ENCODE measurements at places on chromosomes 5 and 9.
A peak's percentile ranks its signal among the peaks of the same experiment; 100 is the strongest.

DNA sequence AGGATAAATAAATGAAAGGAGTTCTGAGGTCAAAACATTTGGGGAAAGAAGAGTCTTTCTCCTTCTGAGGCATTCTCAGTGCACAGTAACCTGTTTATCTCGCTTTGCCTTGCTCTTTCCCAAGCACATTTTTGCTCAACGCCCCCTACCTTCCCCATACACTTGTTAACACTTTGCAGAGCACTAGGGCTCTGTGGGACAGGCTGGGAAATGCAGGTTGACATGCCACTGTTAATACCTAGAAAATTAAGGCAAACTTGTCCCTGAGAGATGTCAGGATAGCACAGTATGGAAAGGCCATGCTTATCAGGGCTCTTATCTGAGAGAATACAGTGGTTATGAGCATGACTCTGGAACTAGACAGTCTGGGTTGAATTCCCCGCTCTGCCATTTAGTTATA, 152.0 kb downstream of the DOCK8 start:
- no peak for DNase-seq

- no peak for DNase-seq
Measured at GRCh38 chr5:174222891-174223290, 177.4 kb downstream of the NSG2 start.

GRCh38 chr5:26582350-26583045, 455.9 kb downstream of the CDH9 start:
- DNase-seq = no peak

GRCh38 chr5:73116506-73116905, 3.9 kb upstream of the TMEM171 start:
- DNase-seq = no peak

GRCh38 chr5:180471866-180472265, 22.3 kb upstream of the CNOT6 start:
- no peak for DNase-seq

GRCh38 chr5:83149671-83150070, 72.3 kb downstream of the XRCC4 start:
- no peak for DNase-seq

- DNase-seq = no peak
Measured at GRCh38 chr5:131254741-131255140, 9.1 kb upstream of the CDC42SE2 start.

DNA sequence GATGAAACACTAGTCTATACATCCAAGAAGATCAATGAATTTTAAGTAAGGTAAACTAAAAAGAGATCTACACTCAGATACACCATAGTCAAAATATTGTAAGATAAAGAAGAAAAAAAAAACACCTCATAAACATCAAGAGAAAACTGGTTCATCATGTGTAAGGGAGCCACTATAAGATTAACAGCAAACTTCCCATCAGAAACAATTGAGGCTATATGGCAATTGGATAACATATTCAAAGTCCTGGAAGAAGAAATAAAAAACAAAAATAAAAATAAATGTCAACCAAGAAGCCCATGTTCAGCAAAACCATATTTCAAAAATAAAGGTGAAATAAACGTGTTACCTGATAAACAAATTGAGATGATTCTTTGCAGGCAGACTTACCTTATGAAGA, 3.6 kb downstream of the OR13C8 start:
- no peak for DNase-seq

- DNase-seq = no peak
Measured at GRCh38 chr5:124343451-124343867, 403.0 kb downstream of the ZNF608 start.

DNA sequence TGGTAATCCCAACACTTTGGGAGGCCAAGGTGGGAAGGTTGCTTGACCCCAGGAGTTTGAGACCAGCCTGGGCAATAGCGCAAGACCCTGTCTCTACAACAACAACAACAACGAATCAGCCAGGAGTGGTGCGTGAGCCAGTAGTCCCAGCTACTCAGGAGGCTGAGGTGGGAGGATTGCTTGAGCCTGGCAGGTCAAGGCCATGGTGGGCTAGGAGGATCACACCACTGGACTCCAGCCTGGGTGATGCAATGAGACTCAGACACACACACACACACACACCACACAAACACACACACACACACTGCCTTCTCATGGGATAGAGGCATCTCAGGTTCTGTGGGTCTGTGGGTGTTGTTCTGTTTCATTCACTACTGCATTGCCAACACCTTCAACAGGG, 115.0 kb downstream of the DCP2 start:
- no peak for DNase-seq

DNA sequence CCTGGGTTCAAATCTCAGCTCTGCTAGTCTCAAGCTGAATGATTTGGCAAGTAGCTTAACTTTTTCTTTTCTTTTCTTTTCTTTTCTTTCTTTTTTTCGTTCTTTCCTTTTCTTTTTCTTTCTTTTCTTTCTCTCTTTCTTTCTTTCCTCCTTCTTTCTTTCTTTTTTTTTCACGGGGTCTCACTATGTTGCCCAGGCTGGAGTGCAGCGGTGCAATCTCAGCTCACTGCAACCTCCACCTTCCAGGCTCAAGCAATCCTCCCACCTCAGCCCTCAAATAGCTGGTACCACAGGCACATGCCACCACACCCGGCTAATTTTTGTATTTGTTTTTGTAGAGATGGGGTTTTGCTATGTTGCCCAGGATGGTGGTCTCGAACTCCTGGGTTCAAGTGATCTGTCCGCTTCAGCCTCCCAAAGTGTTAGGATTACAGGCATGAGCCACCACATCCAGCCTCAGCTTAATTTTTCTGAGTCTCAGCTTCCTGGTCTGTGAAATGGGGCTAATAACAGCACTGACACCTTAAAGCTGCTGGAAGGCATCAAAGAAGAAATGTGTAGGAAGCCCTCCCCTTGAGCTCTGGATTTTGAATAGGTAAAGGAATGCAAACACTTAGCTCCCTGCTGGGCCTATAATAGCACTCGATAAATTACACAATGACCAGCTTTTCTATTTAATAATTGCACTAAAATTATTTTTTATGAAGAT, 17.5 kb upstream of the PPARGC1B start:
- DNase-seq = no peak

DNA sequence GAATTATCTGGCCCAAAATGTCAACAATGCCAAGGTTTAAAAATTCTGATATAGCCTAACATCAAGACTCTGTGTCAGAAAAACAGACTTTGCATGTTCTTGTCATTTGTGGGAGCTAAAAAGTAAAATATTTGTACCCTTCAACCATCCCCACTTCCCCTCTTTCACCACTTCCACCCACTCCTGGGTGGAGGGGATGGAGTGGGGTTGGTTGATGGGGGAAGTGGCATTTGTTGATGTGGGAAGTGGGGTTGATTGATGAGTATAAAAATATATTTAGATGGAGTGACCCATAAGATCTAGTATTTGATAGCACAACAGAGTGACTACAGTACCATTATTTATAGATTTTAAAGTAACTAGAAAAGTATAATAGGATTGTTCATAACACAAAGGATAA, 55.0 kb upstream of the C9orf72 start:
- DNase-seq = no peak

GRCh38 chr9:34456746-34457145, 1.6 kb downstream of the FAM219A start:
- no peak for DNase-seq

DNA sequence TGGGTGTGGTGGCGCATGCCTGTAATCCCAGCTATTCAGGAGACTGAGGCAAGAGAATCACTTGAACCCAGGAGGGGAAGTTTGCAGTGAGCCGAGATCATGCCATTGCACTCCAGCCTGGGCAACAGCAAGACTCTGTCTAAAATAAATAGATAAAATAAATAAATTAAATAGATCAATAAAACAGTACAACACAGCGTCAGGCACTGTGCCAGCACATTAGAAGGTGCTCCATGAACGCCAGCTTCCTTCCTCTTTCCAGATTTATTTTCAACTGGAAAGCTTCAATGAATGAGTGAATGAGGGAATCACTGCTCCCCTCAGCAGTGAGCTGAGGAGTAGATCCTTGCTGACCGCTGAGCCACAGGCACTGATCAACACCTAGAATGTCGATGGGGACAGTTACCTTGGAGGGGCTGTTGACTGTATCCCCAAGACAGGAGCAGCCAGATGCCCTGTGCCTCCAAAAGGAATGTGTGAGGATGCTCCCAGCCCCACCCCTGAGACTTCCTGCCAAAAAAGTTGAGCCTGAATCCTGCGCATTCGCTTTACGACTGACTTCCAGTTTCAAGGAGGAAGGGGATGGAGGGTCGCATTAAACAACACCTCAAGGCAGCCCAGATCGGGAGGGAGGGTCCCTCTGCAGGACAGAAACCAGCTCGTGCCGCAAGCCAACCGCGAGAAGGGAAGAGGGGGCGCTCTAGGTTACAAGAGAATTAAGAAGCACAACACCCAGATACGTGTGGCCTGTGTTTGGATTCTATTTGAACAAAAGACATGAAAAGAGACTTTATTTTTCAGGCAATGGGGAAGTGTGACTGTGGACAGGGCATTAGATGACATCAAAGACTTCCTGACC, 54.0 kb upstream of the CNOT6 start:
- no peak for DNase-seq

GRCh38 chr5:89343666-89344065, 460.7 kb upstream of the MEF2C start:
- DNase-seq = no peak

- no peak for DNase-seq
Measured at GRCh38 chr5:53180991-53181390, 71.4 kb upstream of the MOCS2 start.

DNA sequence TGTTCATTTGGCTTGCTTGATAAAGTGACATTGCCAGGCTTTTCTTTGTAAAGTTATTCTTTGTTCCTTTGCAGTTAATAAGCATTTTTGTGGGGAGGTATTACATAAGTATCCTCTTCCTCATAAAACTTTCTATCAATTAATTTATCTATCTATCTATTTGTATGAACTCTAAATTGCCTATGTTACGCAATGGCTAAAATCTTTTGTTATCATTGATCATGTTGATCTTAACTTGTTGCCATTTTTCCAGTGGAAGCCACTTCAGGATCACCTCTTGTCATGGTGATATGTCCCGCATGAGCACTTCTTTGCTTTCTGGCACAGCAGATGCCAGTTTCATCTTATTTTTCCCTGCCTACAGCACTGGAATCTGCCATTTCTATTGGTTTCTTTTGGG, 436.7 kb upstream of the KIF2A start:
- DNase-seq = no peak

DNA sequence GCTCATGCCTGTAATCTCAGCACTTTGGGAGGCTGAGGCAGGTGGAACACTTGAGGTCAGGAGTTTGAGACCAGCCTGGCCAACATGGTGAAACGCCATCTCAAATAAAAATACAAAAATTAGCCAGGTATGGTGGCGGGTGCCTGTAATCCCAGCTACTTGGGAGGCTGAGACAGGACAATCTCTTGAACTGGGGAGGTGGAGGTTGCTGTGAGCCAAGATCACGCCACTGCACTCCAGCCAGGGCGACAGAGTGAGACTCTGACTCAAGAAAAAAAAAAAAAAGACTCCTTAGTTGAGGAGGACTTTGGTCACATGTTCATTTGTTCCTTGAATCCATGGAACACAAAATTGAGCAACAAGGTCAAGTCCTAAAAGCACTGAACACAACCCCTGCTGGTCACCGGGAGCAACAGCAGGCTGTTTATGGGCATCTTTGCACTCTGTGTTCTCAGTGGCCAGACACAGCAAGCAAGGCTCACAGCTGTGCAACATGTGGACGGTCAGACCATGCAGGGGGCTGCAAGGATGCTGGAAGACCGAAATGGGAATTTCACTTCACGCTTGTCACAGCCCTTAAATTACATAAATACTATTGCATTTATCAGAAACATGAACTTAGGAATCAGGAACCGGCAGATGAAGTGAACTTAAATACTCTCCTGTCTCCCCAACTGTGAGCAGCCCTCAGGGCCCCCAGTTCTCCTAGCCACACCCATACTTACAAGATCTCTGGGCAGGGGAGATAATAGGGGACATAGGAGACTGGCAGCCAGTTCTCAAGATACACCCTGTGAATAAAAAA, 2.8 kb downstream of the GBGT1 start:
- no peak for DNase-seq

DNA sequence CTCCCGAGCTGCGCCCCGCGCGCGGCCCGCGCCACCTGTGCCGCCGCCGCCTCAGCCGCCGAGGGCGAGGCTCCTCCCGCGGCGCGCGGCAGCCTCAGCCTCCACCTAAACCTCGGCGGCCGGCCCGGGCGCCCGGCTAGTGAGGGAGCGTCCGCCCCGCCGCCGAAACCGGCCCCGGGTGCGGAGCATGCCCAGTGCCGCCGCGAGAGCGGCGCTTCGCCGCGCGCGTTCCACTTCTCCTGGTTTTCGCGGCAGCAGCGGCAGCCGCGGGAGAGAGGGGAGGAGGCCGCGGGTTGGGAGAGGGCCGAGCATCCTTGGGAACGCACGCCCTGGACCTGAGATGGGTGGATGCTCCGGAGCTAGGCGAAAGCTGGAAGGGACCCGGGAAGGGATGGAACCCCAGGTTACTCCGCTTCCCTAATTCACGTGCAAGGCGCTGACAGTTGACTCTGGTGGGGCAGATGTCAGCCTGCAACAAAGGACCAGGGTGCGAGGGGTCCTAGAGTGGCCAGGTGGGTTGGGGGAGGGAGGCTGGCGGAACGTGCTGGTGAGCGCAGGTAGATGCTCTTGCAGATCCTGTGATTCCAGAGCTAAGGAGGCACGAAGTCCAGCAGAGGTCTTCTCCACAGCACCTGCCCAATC, at the start of gene CTNND2:
Gene CTNND2 (minus strand): TSS at position 182 of the 642 bp plus-strand sequence. CDS start 593 bp downstream, outside the sequence.
- no peak for DNase-seq

- no peak for DNase-seq
Measured at GRCh38 chr5:103271570-103272289, 13.2 kb downstream of the MACIR start.

- DNase-seq = peak; percentile 21
Measured at GRCh38 chr9:92406477-92406876, 2.1 kb upstream of the OGN start.

DNA sequence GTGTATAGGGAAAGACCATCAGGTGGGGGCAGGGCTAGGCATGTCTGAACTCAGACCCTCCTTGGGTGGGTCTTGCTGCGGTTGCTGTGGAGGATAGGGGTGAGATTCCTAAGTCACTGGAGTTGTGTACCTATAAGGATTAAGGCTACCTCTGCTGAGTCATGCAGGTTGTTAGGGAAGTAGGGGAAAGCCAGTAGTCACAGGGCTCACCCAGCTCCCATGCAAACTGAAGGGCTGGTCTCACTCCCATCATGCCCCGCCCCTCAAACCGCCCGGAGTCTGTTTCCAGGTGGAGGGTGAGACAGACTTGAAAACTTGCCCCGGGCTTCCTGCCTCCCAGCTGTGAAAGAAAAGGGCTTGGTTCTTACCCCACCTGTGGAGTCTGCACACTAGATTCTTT, 161.8 kb downstream of the CAVIN4 start:
- no peak for DNase-seq
